ENCODE measurements at places on chromosomes 3 and 15.

DNA sequence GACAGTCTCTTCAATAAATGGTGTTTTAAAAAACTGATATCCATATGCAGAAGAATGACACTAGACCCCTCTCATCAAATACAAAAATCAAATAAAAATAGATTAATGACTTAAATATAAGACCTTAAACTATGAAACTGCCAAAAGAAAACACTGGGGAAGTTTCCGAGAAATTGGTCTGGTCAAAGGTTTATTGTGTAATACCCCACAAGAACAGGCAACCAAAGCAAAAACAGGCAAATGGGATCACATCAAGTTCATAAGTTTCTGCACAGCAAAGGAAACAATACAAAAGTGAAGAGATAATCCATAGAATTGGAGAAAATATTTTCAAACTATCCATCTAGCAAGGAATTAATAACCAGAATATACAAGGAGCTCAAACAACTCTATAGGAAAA lies 126.2 kb downstream of the GOLIM4 start:
- ATAC-seq = no peak
- no peak overlapping the region for H3K27ac ChIP-seq
- no peaks in the 10 kb centered on the region for H3K4me1 ChIP-seq
- no peak overlapping the region for H3K4me3 ChIP-seq
- no peaks in the 10 kb centered on the region for H3K36me3 ChIP-seq
- H3K27me3 ChIP-seq = no peaks in the 10 kb centered on the region

DNA sequence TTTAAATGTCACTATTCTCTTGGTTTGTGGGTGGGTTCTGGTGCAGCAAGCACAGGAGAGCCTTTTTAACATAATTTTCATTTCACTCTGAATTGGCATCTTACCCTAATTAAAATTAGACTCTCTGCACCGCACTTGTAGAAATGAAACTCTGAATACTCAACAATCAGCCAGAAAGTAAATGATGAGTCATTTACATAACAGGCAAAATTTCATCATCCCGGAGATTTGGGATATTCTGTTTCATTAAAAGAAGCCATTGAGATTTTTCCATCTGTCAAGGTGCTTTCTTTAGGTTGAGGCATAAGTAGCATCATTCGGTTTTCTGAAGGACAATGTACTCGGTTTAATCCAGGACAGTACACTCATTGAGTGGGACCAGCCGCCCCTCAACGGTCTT lies 111.0 kb downstream of the RFTN1 start:
- no peak for ATAC-seq
- H3K4me1 ChIP-seq = peaks cover 38% of the 10 kb centered on the region
- peak overlapping the region; percentile 29 for H3K27ac ChIP-seq
- no peak overlapping the region for H3K4me3 ChIP-seq

- no peak overlapping the region for H3K4me3 ChIP-seq
- no peaks in the 10 kb centered on the region for H3K36me3 ChIP-seq
- H3K27me3 ChIP-seq = no peaks in the 10 kb centered on the region
- ATAC-seq = no peak
- no peaks in the 10 kb centered on the region for H3K4me1 ChIP-seq
- H3K27ac ChIP-seq = no peak overlapping the region
Measured at GRCh38 chr15:35358824-35359223, 187.1 kb downstream of the DPH6 start.

GRCh38 chr3:60917141-60917540 lies 334.1 kb downstream of the FHIT start:
- H3K4me1 ChIP-seq = no peaks in the 10 kb centered on the region
- ATAC-seq = no peak
- no peaks in the 10 kb centered on the region for H3K36me3 ChIP-seq
- no peaks in the 10 kb centered on the region for H3K27me3 ChIP-seq
- H3K4me3 ChIP-seq = no peak overlapping the region

- H3K4me3 ChIP-seq = no peak overlapping the region
- ATAC-seq = no peak
- no peaks in the 10 kb centered on the region for H3K27me3 ChIP-seq
- H3K4me1 ChIP-seq = no peaks in the 10 kb centered on the region
- no peak overlapping the region for H3K27ac ChIP-seq
Measured at GRCh38 chr15:95895508-95895907, 435.0 kb upstream of the NR2F2 start.

- no peak for ATAC-seq
- H3K36me3 ChIP-seq = no peaks in the 10 kb centered on the region
- H3K27ac ChIP-seq = no peak overlapping the region
- H3K4me1 ChIP-seq = no peaks in the 10 kb centered on the region
Measured at GRCh38 chr3:117404730-117405129, 695.2 kb downstream of the TUSC7 start.

DNA sequence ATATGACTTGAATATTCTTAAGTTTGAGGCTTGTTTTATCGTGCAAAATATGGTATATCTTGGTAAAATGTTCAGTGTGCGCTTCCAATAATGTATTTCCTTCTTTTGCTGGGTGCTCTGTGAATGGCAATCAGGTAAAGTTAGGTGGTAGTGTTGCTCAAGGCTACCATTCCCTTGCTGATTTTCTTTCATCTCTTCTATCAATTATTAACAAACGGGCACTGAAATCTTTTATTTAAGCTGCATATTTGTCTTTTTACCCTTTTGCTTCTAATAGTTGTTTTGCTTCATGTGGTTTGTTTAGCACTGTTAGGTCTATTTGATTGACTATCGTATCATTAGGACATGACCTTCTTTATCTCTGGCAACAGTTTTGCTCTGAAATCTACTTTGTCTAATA lies 242.3 kb downstream of the CTNNB1 start:
- no peak for ATAC-seq
- H3K36me3 ChIP-seq = no peaks in the 10 kb centered on the region
- no peaks in the 10 kb centered on the region for H3K4me1 ChIP-seq
- H3K4me3 ChIP-seq = no peak overlapping the region

DNA sequence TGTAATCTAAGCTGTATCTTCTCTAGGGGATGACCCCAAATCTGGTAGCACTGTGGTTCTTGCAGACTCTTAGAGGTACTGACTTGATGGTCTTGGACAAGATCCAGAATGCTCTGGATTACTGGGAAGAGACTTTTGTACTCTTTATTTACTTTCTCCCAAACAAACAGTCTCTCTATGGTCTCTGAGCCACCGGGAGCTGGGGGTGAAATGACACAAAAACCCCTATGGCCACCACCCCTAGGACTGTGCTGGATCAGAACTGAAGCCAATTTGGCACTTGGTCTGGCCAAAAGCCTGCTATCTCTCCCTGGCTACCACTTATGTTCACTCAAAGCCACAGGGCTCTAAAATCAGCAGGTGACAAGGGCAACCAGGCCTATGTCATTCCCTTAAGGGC lies 50.2 kb upstream of the SI start:
- H3K4me3 ChIP-seq = no peak overlapping the region
- no peaks in the 10 kb centered on the region for H3K36me3 ChIP-seq
- no peak overlapping the region for H3K27ac ChIP-seq
- no peaks in the 10 kb centered on the region for H3K4me1 ChIP-seq

GRCh38 chr3:194312743-194313281 lies 38.3 kb downstream of the CPN2 start:
- peaks cover 12% of the 10 kb centered on the region for H3K4me1 ChIP-seq
- no peak for ATAC-seq
- no peak overlapping the region for H3K4me3 ChIP-seq

- no peak overlapping the region for H3K4me3 ChIP-seq
- no peaks in the 10 kb centered on the region for H3K27me3 ChIP-seq
- no peak for ATAC-seq
- no peak overlapping the region for H3K27ac ChIP-seq
- peaks cover 18% of the 10 kb centered on the region for H3K4me1 ChIP-seq
Measured at GRCh38 chr15:77494073-77494867, 73.6 kb downstream of the HMG20A start.

DNA sequence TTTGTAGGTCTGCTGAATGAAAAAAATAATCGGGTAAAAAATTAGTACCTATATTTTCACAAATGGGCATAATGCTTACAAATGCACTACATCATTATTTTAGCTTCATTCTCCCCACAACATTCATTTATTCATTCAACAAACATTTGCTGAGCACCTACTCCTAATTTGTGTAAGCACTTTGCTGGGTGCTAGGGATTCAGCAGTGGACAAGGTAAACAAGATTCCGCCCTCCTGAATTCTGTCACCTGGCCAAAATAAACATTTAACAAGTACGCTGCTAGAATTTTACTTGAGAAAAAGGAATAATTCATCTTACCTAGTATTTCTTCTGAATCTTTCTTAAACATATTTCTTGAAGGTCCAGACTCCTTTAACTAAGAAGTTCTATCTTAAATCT lies 72.1 kb downstream of the TIGIT start:
- peaks cover 8% of the 10 kb centered on the region for H3K4me1 ChIP-seq
- no peak overlapping the region for H3K4me3 ChIP-seq
- no peaks in the 10 kb centered on the region for H3K36me3 ChIP-seq

- H3K27ac ChIP-seq = no peak overlapping the region
- H3K4me1 ChIP-seq = no peaks in the 10 kb centered on the region
- no peak overlapping the region for H3K4me3 ChIP-seq
- no peaks in the 10 kb centered on the region for H3K36me3 ChIP-seq
Measured at GRCh38 chr3:133258358-133258757, 141.5 kb upstream of the BFSP2 start.

GRCh38 chr3:4478261-4478660 lies 11.2 kb upstream of the SUMF1 start:
- ATAC-seq = no peak
- H3K27ac ChIP-seq = no peak overlapping the region
- H3K4me3 ChIP-seq = no peak overlapping the region
- H3K27me3 ChIP-seq = peaks cover 11% of the 10 kb centered on the region
- peaks cover 5% of the 10 kb centered on the region for H3K4me1 ChIP-seq

GRCh38 chr3:17356585-17356984 lies 385.8 kb downstream of the TBC1D5 start:
- no peak overlapping the region for H3K4me3 ChIP-seq
- H3K36me3 ChIP-seq = peaks cover 5% of the 10 kb centered on the region
- no peaks in the 10 kb centered on the region for H3K4me1 ChIP-seq
- no peaks in the 10 kb centered on the region for H3K27me3 ChIP-seq
- no peak for ATAC-seq

DNA sequence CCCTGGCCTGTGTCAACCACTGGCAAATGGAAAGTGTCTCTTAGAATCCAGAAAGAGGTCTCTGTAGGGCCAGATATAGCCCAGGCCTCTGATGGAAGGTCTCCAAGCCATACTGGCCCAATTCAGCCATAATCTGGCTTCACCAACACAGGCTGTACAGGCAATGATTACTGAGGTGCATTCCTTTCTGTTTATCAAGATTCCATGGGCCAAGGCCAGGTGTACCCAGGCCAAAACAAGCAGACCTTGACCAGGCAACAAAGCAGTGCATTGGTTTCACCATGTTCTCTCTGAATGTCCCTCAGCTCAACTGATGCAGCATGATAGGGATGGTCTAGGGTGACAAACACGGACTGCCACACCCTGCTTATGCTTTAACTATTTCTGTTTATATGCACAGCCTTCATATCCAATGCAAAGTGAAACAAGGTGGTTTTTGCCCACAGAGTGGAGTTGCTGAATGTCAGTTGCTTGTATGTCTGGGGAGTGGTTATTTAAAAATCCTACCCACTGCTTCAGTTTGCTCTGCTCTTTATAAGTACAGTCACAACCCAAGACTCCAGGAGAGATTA lies 25.2 kb downstream of the CCNL1 start:
- H3K27ac ChIP-seq = peak overlapping the region; percentile 61
- H3K36me3 ChIP-seq = peaks cover 14% of the 10 kb centered on the region
- H3K4me3 ChIP-seq = peak overlapping the region; percentile 47
- peaks cover 42% of the 10 kb centered on the region for H3K4me1 ChIP-seq
- no peaks in the 10 kb centered on the region for H3K27me3 ChIP-seq

GRCh38 chr3:179166561-179167201 lies 18.5 kb downstream of the PIK3CA start:
- no peak overlapping the region for H3K27ac ChIP-seq
- no peak for ATAC-seq
- H3K27me3 ChIP-seq = no peaks in the 10 kb centered on the region
- peaks cover 18% of the 10 kb centered on the region for H3K4me1 ChIP-seq

GRCh38 chr3:121424549-121424948 lies 121.2 kb downstream of the POLQ start:
- no peaks in the 10 kb centered on the region for H3K4me1 ChIP-seq
- no peak overlapping the region for H3K4me3 ChIP-seq

DNA sequence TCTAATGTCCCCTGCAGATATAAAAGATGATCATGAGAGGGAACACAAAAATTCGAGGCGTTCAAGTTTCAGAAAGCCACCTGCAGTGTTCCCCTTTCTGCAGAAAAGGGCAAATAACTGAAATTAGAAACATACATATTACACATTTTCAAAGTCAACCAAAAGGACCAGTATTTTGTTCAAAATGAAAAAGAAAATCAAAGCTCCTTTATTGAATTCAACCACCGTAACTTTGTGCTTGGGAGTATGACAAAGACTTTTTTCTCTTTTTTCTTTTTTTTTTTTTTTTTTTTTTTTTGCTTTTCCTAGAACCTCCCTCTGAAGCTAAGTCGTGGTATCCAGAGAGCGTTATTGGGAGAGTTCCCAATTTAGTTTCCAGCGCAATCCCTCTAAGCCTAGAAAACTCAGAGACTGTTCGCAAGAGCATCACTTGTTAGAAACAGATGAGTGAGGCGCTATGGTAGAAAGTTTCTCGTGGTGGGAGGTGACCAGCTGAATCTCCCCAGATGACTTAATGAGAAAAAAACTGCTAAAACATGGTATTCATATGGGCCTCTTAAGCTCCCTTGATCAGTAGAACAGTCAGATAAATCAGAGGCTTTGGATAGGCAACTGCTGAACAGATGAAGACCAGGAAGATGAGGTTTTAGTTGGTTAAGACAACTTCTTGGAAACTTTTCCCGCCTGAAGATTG lies 77.4 kb downstream of the MB21D2 start:
- H3K27me3 ChIP-seq = no peaks in the 10 kb centered on the region
- peaks cover 36% of the 10 kb centered on the region for H3K4me1 ChIP-seq
- H3K27ac ChIP-seq = no peak overlapping the region
- peaks cover 13% of the 10 kb centered on the region for H3K36me3 ChIP-seq
- H3K4me3 ChIP-seq = no peak overlapping the region

GRCh38 chr3:139636511-139636910 lies 41.3 kb downstream of the NMNAT3 start:
- no peak overlapping the region for H3K4me3 ChIP-seq
- ATAC-seq = no peak
- H3K36me3 ChIP-seq = no peaks in the 10 kb centered on the region

GRCh38 chr3:112605285-112605684 lies 35.7 kb downstream of the CCDC80 start:
- H3K27ac ChIP-seq = no peak overlapping the region
- H3K4me1 ChIP-seq = peaks cover 10% of the 10 kb centered on the region
- no peak overlapping the region for H3K4me3 ChIP-seq
- H3K36me3 ChIP-seq = no peaks in the 10 kb centered on the region

DNA sequence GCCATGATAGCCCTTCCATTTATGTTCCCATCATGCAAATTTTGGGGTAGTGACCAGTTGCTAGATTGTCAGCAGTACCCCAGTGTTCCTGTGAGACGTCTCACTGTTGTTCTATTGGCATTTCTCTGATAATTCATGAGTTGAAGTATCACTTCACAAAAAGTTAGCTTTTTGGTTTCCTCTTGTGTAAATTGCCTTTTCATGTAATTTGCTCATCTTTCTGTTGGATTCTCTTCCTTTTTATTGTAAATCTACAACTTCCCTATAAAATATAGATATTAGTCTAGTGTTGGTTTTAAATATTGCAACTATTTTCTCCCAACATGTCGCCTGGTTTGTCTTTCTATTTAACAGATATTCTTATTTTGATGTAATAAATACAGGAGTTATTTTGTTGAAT lies 7.5 kb upstream of the A4GNT start:
- peaks cover 26% of the 10 kb centered on the region for H3K27me3 ChIP-seq
- no peak overlapping the region for H3K4me3 ChIP-seq
- no peak for ATAC-seq
- H3K4me1 ChIP-seq = no peaks in the 10 kb centered on the region

- peaks cover 11% of the 10 kb centered on the region for H3K4me1 ChIP-seq
- H3K27ac ChIP-seq = no peak overlapping the region
- H3K4me3 ChIP-seq = no peak overlapping the region
- ATAC-seq = peak; percentile 49
- no peaks in the 10 kb centered on the region for H3K36me3 ChIP-seq
- peaks cover 8% of the 10 kb centered on the region for H3K27me3 ChIP-seq
Measured at GRCh38 chr15:40320931-40321371, 2.5 kb upstream of the INAFM2 start.

Data from activated T-helper 17 cell treated with anti-CD3 and anti-CD28 coated beads, Interleukin-2, amount 50 U/mL, for 72 hours (primary cell).